ENCODE measurements at places on chromosomes 2 and 18. TPM values are rescaled to one million over a fixed set of nuclear protein-coding genes. Genes with fewer than 3 reads are reported as not detected.

The GALNT3 gene
- 7.9 TPM for total RNA-seq

The SULT1C2 gene
- total RNA-seq: not detected

The ADAM23 gene
- 0.23 TPM for total RNA-seq

The DCDC2C gene
- total RNA-seq: not detected

The MDH1B gene
- total RNA-seq: 0.10 TPM
